ENCODE measurements at places on chromosomes 6 and 20. TPM values are rescaled to one million over a fixed set of nuclear protein-coding genes. Genes with fewer than 3 reads are reported as not detected.

The NDUFAF5 gene
- 15.7 TPM for total RNA-seq

The CRIP3 gene
- total RNA-seq, result not detected

The DBNDD2 gene
- total RNA-seq, result 66.6 TPM

The IL17F gene
- total RNA-seq, result not detected

The COL9A3 gene
- 59.7 TPM for total RNA-seq

The CD83 gene
- 0.73 TPM for total RNA-seq
